Activated CD4-positive, CD25-positive, alpha-beta regulatory T cell treated with anti-CD3 and anti-CD28 coated beads, Interleukin-2, amount 50 U/mL, for 24 hours (primary cell): ENCODE measurements at places on chromosomes 12 and 14.

- ATAC-seq, result no peak
These were observed 6.4 kb upstream of the ADSS1 start for GRCh38 chr14:104717646-104718045.

DNA sequence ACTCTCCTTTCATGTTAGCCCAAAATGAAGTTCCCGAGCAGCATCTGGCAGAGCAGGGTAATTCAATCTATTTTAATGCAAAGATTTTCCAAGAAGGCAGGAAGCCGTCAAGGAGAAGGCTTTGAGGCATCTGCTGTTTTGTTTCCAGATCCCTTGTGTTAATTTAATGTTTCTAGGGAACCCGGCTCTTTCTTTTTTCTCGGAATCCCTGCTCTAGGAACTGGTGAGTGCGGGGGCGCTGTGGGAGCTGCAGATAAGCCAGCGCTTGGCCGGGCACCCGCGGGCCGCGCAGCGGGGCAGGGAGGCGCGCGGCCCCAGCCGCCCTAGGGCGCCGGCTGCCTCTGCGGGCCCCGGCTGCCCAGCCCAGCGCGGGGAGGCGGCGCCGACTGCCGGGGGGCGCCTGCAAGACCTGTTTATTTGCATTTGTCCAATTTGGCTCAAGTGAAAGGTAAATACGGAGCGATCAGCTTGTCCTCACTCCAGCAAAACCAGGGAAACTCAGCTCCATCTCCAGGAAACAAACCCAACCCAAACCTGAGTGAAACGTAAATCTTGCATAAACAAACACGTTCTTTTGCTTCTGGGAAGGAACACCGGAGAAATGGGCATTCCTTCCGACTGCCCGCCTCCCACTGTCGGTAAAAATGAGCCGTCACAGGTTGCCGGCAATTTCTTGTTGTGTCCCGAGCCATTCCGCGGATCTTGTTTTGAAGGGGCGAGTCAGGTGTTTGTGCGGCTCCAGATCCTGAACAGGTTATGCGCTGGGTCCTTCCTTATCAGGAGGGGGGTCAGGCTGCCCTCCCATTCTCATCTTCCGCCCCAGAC is 65.1 kb downstream of the CRADD start:
- peak; percentile 91 for ATAC-seq

- no peak for ATAC-seq
These were observed 19.3 kb upstream of the ETV6 start for GRCh38 chr12:11630046-11630706.

- no peak for ATAC-seq
These were observed 98.0 kb downstream of the SAMD4A start for GRCh38 chr14:54664961-54665360.

- no peak for ATAC-seq
These were observed 7.7 kb upstream of the DCP1B start for GRCh38 chr12:2011643-2012607.

DNA sequence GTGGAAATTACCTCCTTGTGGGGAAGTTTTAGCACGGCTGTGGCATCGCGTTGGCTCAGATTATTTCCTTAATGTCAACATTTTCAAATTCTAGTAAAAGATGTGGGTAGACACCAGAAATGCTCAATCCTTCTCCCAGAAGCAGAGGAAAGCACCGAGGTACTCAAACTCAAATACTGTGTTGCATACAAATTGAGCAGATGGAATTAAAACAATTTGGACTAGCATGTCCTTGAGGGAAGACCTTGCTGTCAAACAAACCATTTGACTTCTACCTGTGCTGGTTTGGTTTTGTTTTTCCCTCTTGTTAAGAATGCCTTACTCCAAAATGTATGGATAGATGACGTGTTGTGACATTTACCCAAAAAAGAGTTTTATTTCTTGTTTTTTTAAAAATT is 136.4 kb downstream of the CNTN1 start:
- no peak for ATAC-seq

GRCh38 chr12:111521801-111522200 is 77.3 kb downstream of the ATXN2 start:
- no peak for ATAC-seq

GRCh38 chr14:86613126-86613525 is 1083.2 kb downstream of the FLRT2 start:
- no peak for ATAC-seq

DNA sequence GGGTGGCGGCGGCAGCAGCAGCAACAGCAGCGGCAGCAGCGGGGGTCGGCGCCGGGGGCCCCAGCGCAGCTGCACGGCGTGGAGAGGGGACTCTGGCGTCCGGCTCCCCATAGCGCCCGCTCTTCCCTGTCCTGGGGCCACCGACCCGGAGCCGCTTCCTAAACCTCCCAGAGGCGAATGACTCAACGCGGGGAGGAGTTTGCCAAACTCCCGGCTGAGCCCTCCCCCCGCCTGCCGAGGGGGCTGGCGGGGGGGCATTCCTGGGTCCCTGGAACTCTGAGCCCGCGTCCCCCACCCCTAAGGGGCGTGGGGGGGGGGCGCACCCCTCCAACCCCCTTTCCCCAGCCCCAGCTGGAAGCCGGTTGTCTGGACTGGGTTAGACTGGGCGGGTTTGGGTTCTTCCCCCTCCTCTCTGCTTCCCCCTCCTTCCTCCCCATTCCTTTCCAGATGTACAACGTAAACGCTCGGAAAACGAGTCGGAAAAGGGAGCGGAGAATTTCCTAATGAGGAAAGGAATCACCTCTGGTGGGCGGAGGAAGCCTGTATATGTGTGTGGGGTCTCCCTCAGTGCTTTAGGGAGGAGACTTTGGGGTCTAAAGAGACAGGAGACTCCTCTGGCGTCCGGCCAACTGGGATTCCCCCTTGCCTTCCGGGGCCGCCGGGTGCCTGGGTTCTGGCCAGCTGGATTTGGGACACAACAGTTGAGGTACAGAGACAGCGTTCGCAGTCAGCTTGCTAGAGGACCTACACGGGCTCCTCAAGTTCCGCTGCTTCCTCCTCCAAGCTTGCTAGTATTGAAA is at the start of gene ITGA5:
Gene ITGA5 (minus strand): TSS at position 179 of the 800 bp plus-strand sequence. CDS start 68 bp downstream, at position 111.
- ATAC-seq, result peak; percentile 50

GRCh38 chr14:74038020-74038859 is 19.1 kb downstream of the BBOF1 start:
- no peak for ATAC-seq

DNA sequence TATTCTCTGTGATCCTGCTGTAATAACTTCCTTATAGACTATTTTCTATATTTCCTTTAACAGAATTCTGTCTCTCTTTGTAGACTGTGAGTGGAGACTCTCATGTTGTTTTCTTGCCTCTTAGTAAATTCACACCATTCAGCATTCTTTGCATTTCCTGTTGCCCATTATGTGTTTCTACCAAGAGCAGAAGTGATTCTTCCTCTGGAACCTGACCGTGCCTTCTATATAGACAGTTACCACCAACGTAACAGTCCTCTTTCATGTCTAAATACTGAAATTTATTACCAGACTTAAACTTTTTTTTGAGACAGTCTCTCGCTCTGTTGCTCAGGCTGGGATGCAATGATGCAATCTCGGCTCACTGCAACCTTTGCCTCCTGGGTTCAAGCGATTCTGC is 31.1 kb downstream of the METAP2 start:
- ATAC-seq, result no peak

GRCh38 chr14:98931126-98931525 is 340.9 kb downstream of the BCL11B start:
- ATAC-seq, result no peak

DNA sequence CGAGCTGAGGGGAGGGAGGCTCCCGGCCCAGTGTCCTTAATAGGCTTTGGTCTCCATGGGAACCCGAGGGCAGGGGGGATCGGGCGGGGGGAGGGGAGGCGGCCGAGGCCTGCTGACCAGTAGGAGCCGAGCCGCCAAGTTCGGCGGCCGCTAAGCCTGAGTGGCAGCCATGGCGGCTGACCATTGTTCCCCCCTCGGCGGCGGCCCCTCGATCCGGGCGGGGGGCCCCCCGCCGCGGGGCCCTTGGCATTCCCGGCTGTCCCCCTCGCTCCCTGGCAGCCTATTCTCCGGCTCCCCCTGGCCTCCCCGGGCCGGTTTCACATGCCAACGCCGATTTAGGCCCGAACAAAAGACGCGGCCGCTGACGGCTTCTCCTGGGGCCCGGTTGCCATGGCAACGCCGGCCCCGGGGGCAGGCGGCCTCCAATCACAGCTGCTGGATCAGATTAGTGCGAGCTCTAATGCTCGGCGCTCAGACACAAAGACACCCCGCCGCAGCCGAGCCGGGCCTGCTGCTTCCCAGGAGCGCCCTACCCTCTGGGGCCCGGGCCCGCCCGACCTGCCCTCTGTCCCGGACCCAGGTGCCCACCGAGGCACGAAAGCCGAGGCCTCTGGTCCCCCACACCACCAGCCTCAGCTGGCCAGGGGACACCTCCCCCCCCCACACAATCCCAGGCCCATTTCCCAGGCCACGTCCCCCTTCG is 7.3 kb downstream of the MSI1 start:
- no peak for ATAC-seq

DNA sequence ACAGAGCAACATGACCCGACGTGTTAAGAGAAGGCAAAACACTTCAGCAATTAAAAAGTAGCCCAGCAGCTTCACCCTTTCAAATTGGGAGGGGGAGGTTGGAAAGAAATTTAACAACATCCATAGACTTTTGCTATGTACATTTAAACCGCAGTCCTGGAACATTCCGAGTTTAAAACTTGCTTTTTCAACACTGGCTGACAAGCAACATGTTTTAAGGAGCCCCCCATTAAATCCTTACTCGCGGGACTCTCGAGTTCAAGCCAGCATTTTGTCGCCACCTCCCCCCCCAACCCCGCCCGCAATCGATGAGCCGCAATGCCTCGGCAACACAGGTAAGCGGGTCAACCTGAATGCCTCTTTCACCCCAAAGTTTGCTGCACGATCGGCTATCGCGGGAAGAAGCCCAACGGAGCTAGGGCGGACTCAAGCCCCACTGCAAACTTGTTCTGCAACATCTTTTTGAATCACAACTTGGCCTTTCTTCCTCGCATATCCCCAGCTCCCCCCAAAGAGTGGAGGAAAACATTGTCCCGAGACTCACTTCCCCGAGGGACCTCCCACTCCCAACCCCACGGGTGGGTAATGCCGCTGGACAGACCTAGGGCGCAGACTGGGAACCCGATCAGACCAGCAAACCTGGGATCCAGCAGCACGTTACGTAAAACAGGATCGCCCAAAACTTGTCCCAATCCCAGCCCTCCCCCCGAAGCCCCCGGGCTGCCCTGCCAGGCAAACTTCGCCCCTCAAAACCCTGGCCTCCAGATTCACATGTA is 777 bp downstream of the ZFP36L1 start:
- ATAC-seq, result no peak

DNA sequence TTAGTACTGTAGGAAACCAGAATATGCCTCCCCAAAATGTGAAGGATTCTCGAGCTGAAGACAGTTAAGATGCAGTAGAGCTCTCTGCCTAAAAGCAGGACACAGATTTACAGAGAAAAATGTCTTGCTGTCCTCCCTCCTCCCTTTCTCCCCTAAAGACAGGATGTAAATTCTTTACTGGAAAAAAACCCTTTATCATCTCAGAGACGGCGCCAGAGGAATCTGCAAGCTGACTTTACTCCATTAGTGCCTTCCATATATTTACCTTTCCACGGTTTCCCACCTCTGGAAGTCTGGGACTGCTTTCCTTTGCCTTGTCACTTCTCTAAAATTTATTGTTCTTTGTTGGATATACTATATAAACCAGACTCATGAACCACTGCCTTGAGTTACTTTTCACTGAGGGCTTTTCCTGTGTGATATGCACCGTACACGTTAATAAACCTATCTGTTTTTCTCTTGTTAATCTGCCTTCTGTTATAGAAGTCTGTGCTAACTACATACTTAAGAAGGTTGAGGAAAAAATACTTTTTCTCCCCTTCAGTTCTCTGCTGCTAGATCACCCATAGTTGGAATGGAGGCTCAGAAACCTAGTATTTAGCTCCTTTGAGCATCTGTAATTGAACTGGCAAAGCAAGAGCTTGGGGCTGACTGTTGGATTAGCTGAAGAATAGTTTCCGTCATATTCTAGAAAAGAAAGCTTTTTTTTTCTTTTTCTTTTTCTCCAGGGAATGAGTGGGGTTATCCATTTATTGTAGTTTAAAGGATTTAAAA is 99.9 kb downstream of the RAD51B start:
- ATAC-seq, result no peak

- peak; percentile 71 for ATAC-seq
These were observed 15.3 kb downstream of the PPP1R13B start for GRCh38 chr14:103832046-103832445.

DNA sequence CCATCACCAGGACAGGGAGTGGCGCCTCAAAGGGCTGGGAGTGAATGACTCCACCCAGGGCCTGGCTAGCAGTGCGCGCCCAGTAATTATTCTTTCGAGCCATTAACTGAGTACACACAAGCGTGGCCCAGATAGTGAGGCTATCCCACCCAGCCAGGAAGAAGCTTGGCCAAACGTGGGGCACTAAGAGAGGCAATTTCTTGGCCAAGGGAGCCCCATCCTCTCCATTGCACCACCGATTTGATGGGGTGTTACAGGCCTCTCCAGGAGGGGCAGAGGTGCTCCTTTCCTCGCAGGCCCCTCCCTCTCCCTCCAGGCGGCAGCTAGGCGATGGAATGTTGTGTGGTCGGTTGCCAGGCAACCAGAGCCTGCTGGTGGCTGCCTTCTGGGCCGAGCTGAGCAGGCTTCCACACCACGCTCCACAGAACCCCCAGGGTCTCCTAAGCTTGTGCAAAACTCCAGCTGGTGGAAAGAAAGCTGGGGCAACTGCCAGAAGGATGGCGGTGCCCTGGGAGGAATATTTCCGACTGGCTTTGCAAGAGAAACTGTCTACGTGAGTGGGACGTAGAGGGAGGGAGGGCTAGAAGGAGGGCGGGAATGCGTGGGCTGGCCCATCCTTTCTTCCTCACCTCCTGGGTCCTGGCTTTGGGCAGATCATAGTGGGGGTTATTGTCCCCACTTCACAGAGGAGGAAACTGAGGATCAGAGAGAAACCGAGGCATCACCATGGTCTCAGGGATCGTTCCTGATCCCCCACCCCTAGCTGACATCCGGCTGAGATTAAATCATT is at the start of gene CFAP73:
Gene CFAP73 (plus strand): TSS at position 364 of the 790 bp plus-strand sequence. CDS start 134 bp downstream, at position 498.
- ATAC-seq, result no peak

- ATAC-seq, result peak; percentile 27
These were observed 613 bp downstream of the SRSF9 start for GRCh38 chr12:120468821-120469449.

- peak; percentile 46 for ATAC-seq
These were observed 3.7 kb downstream of the TMEM253 start for GRCh38 chr14:21104448-21105060.

DNA sequence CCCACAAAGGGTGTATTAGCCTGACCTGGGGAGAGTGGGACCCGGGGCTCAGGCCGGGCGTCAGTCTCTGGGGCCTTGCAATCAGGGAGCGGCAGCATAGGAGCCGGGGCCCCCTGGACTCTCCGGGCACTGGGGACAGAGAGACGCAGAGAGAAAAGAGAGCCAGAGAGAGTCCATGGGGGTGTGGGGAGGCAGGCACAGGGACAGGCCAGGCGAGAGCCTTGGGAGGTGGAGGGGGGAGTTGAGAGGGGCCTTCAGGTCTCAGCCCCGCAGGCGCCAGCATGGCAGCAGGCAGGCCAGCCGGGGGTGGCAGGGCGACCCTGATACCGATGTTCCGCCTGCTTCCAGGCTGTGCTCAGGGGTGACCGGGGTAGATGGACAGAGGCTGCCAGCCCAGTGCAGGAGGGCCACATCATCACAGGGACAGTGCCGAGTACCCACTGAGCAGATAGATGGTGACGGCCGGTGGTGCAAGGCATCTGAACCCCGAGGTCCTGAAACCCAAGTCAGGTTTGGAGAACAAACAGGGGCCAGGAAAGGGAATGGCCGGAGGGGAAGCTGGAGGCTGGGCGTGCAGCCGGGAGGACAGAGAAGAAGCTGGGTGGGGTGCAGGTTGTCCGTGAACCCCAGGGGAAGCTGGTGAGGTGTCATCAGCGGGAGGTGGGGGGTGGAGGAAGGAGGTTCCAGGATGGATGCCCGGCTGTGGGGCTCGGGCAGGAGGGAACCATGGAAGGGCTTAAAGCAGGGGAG is 2.9 kb downstream of the EXOC3L4 start:
- ATAC-seq, result no peak

- peak; percentile 58 for ATAC-seq
These were observed at the start of gene PAX9 for GRCh38 chr14:36661506-36662257. Gene PAX9, plus strand, starts transcription at chr14:36661860. Its CDS starts 230 bp downstream, at chr14:36662090.
